ENCODE measurements at places on chromosomes 16 and 17. TPM values are rescaled to one million over a fixed set of nuclear protein-coding genes. Genes with fewer than 3 reads are reported as not detected.

Gene TNP2
- total RNA-seq, result not detected

Gene MRPS7
- total RNA-seq, result 54.0 TPM

Gene TERB1
- total RNA-seq, result 0.32 TPM

Gene ZPBP2
- total RNA-seq, result not detected

Gene CCL23
- total RNA-seq, result not detected

Gene CACNG3
- total RNA-seq, result not detected

Gene KCNAB3
- 0.40 TPM for total RNA-seq

Gene HEATR9
- total RNA-seq, result not detected

Gene NPIPB13
- total RNA-seq, result 4.4 TPM

Gene GPR139
- total RNA-seq, result not detected

Gene ITPRIPL2
- total RNA-seq, result 79.3 TPM

Gene PTX4
- total RNA-seq, result not detected

Gene TNFRSF12A
- total RNA-seq, result 14.5 TPM

Gene AOC2
- total RNA-seq, result 0.55 TPM

Gene KRTAP16-1
- not detected for total RNA-seq

Gene TSEN54
- 105 TPM for total RNA-seq
